ENCODE measurements at places on chromosomes 13 and 19.

GRCh38 chr19:51146751-51147150 lies 4.7 kb downstream of the SIGLEC7 start:
- no peak for DNase-seq

- DNase-seq, result no peak
Observed at GRCh38 chr13:50685956-50686355, 157.5 kb downstream of the DLEU7 start.

- DNase-seq, result peak; percentile 55
Observed at GRCh38 chr19:37334179-37335071, 36.5 kb upstream of the ZNF527 start.

DNA sequence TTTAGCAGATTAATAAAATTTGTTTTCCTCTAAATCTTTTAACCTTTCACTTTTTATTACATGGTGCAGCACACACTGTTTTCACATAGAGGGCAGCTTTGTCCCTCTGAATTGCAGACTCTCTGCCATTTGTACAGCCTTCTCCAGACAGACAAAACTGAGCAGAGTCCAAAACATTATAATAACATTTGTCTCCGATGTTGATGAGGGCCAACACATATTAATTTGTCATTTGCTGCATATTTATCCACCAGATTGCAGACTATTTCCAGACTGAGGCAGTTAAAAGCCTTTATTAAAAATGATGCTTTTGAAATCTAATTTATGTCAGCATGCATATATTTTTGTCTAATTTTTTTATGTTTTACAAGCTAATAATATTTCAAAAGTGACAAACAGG lies 1251.9 kb upstream of the SLC10A2 start:
- no peak for DNase-seq

DNA sequence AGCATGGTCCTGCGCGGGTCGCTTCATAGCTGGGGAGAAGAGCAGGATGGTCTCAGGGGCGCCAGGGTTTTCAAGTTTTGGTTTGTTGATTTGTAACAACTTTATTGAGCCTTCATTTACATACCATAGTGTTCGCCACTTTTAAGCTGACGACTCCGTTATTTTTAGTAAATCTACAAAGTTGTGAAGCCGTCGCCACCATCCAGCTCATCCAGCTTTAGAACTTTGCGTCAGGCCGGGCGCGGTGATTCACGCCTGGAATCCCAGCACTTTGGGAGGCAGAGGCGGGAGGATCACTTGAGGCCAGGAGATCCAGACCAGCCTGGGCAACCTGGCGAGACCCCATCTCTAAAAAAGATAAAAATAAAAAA lies 404 bp downstream of the C19orf44 start:
- no peak for DNase-seq

DNA sequence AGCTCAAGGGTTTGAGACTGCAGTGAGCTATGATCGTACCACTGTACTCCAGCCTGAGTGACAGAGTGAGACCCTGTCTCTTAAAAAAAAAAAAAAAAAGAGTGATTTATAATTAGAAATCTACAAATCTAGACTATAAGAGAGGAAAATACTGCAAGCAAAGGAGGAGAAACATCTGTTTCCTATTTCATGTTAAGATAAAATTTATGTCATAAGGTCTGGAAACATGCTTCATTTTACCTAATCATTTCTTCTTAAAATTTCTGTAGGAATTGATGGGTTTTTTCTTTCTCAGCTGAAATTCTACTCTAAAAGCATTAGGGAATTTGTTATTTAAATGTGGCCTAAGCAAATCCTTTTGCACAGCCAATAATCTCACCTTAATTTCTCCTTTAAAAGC lies 53.2 kb downstream of the C13orf42 start:
- DNase-seq, result no peak
